Suppressor macrophage treated with lipopolysaccharide for 1 hour (primary cell): ENCODE measurements at places on chromosomes 12 and 14.
A peak's percentile ranks its signal among the peaks of the same experiment; 100 is the strongest.

GRCh38 chr14:55731881-55732498 lies 152.0 kb downstream of the KTN1 start:
- DNase-seq, result peak; percentile 55

DNA sequence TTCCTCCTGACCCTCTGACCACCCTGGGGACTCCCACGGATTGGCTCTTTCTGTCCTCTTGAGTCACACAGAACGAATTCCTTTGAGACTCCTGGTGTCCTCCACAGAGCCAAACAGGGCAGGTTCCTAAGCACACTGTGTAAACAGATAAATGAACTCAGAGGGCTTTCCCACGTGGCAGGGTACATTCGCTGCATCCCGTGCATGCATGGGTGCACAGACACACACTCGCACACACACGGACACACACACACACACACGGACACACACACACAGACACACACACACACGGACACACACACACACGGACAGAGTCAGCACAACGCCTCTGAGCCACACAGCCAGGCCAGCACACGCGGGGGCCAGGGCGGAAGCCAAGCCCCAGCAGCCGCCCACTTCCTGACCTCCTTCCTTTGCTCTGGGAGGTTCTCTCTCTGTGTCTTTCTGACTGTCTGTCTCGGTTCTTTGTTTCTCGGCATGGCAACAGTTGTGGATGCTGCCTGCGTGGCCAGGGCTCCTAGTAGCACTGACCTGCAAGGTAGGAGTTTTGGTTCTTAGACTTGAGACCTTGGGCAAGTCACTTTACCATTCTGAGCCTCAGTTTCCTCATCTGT lies 706 bp downstream of the CRACR2A start:
- peak; percentile 82 for DNase-seq

GRCh38 chr12:87381742-87382141 lies 647.5 kb downstream of the C12orf50 start:
- peak; percentile 21 for DNase-seq

DNA sequence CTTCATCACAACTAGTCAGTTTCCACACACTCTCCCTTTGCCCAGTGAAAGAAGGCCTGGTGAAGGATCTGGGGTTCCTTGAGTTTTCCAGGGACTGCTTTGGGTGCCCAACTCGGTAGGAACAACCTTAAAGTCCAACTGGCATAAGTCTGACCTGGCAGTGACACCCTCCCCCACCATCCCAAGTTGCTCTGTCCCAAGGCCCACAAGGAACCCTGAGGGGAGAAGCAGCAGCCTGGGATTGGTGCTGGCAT lies 1.6 kb downstream of the KMT2D start:
- DNase-seq, result no peak

- DNase-seq, result no peak
Measured at GRCh38 chr12:93902736-93903562, 225.8 kb downstream of the CRADD start.

DNA sequence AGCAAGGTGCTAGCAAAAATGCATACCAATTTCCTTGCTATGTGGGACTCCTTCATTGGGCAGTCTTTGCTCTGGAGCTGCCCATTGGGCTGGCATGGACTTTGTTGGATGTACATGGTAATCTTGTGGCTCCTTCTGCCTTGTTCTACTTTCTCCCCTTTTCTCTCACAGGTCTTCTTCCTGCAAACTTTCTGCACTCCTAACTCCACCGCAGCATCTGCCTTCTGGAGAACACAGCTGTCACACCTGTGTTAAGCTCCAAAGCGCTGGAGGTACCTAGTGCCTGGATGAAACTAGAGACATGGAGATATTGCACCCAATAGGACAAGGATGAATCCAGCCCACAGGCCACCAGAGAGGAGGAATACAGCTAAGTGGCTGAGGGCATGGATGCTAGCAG lies 60.7 kb upstream of the CCND2 start:
- no peak for DNase-seq

DNA sequence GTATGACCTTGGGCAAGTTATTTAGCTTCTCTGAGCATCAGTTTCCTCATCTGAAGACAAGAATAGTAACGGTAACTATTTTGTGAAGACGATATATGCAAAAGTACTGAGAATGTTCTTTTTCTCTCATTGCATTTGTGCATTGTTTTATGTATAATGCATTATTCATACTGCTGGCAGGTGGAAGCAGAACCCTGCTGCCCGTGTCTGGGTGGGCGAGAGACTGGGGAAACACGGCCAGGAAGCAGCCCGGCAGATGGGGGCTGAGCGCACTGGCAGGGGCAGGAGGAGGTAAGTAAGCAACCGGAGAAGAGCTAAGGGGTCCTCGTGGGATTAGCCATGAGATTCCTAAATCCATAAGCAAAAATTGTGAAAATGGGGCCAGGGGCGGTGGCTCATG lies 115.8 kb upstream of the MED13L start:
- DNase-seq, result no peak

DNA sequence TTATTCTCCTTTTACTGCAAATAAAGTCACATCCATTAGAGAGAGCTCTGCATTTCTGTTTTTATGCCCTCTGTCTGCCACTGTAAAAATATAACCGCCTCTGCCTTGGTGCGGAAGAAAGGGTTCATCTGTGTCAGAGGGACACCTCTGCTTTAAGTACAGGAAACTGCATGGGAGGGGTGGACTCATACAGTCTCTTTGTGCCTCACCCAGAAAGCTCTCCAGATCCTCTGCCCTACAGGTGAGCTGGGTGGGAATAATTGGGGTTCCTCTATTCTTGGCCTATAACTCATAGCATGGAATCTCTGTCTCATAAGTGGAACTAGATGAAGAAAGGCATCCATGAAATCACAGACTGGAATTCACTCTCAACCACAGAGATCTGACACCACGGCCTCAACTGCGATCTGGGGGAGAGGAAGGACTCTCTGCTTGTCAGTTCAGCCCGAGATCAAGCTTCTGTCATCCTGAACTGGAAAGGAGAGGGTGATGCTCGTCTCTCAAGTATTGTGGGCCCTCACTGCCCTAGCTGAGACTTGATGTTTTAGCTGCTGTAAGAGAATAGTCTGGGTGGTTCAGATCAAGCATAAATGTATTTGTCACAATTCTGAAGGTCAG lies 702.3 kb downstream of the TMEM121 start:
- no peak for DNase-seq

DNA sequence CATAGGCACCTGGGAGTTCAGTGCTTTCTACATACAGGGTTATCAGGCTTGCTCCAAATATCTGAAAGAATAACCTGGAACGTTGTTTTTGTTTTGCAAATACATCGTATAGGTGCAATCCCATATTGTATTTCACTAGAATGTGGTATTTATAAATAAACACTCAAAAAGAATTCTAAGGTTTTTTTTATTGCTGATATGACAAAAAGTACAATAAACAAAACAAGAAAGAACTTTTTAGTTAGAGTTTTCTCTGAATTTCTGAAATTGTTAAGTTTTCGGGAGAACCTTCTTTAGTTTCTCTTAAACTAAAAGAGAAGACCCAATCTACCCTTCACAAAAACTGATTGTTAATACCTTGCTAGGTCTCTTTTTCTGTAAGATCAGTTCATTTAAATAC lies 225.8 kb downstream of the CCDC59 start:
- no peak for DNase-seq

GRCh38 chr12:49616533-49617219 lies 6.7 kb upstream of the PRPF40B start:
- DNase-seq, result no peak

DNA sequence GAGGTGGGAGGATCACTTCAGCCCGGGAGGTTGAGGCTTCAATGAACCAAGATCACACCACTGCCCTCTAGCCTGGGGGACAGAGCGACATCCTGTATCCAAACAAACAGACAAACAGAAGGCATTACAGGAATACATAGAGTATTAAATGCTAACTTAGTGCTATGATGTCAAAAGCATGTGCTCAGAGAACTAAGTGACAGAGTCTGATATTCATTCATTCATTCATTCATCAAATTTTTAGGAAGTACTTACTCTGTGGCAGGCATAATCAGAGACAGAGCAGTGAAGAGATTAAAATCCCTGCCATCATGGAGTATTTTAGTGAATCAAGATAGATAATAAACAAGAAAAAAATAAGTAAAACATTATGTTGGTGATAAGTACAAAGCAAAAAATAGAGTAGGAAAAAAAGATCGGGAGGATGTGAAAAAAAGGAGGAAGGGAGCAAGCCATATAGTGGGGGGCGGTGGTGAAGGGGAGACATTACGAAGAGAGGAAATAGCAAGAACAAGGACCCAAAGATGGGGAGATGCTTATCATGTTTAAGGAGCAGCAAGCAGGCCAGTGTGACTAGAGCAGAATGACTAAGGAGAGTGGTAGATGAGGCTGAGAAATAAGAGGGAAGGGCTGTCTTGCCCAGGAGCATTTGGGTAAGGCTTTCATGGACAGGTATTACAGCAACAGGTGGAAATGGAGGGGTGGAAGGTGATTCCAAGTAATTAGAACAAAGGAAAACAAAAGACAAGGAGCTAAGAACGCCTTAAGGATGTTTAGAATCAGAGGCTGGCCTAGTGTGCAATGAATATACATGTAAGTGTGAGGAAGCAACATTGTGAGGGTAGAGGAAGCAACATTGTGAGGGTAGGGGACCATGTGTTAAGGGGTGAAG lies 2.8 kb downstream of the MAP4K5 start:
- no peak for DNase-seq

DNA sequence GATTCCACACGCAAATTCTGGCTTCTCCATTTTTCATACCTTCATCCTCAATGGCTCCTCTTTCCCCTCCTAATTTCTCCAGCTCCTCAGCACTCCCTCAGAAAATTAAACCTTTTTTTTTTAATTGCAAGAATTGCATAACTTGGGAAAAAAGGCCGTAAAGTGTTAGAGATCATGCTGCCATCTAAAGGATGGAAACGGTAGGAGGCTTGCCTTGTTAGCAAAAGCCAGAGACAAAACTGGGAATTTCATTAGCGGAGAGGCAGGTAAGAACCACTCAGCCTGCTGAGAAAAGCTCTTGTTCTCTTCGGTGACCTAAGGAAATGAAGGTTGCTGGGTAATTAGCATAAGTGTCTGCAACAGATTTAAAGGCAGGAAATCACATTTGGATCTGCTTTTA lies 204.3 kb downstream of the AEBP2 start:
- peak; percentile 29 for DNase-seq

GRCh38 chr12:81083906-81084513 lies 6.1 kb downstream of the ACSS3 start:
- no peak for DNase-seq

DNA sequence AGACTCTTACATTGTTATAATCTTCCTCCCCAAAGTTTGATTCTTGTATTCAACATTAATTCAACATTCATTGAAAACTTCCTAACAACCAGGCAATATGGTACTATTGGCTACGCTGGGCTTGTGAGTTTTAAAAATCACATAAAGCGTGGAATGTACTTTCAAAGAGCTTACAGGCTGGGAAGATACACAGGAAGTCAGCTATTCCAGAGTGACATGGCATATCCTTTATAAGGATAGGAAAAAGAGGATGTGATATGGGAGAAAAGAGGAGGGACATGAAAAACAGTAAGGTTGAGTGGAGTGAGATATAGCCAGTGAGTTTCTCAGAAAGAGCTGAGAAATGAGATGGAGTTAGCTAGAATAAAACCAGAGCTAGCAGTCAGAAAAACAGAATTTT lies 103.6 kb upstream of the ATF7IP start:
- no peak for DNase-seq

DNA sequence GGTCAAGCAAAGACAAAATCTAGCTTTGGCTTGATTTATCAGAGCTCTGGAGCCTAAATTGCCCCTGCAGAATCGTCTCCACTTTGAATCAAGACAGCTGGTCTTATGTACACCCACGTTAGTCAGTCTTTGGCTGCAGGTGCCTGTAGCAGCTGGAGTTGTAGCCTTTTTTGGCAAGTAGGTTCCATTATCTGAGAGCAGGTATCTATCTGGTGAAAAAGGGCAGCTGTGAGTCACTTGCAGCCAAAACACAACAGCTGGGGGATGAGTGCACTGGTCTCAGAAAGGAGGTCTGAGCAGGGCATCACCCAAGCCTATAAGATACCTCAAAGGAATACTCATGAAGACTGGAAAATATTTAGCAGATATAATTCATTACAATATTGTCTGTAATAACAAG lies 43.6 kb upstream of the KCNH5 start:
- no peak for DNase-seq
